NCI-H146 (cell line): ENCODE measurements at places on chromosomes 12 and 14.

DNA sequence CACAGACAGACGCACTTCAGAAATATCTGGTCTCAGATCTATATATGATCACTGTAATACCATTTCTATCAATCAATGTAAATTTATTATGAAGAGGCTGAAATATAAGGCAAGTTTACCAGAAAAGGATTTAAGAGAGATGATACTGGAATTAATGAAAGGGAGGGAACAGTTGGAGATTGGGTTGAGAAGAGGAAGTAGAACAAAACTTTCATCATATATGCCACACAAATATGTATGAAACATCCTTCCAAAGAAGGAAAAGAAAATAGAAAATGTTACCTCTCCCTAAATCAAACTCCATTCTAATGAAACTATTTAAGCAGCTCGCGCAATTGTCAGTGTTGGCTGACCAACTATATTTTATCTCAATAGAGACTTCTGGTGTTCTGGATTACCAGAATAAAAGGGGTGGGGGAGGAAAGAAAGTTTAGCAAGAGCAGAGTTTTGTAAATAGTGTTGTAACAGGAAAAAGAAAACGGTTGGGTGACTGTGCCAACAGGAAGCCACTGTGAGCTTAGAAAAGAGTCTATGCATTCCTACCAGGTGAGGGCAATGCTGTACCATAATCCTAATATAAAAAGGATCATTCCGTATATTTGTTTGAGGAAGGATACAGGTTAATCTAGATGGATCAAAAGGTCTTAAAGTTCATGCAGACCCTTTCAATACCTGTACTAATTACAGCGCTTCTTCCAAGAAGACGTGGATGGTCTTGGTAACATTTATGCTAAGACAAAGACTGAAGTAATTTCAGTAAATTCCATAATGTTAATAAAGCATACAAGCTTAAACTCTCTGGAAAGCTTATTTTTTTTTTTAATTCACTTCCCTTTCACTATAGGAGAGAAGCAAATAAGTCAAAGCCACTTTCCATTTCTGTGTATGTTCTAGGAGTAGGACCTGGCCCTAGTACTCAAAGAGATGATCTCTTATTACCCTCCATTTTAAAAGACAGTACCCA, 14.5 kb upstream of the LLPH start:
- DNase-seq, result no peak

DNA sequence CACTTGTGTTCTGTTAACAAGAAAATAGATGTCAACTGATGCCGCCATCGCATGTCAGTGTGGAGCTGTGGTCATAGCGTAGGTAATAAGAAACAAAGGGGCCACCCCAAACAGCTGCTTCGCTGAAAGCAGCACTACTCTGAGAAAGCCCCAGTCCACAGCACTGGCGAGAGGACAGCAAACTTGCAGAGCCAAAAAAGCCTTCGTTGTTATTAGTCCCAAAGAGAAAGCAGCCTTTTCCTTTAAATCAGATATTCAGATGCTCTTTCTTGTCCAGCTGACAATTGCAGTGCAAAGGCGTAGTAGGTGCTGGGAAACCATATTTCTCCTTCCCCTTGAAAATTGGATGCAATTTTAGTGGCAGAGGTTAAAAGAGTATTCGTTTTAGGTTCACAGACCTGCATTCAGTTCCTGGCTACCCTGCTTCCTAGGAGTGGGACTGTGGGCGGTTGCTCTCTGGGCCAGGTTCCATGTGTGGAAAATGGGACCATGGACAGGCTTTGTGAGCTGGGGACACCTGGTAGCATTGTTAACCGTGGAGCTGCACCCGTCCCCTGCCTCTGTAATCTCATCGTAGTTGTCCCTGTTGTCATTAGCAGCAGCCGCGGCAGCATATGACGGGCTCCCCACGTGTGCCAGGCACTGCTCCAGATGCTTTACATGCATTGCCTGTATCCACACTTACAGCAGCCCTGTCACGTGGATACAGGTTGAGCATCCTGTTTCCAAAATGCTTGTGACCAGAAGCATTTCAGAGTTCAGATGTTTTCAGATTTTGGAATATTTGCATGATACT, 54.2 kb downstream of the ELK3 start:
- no peak for DNase-seq

DNA sequence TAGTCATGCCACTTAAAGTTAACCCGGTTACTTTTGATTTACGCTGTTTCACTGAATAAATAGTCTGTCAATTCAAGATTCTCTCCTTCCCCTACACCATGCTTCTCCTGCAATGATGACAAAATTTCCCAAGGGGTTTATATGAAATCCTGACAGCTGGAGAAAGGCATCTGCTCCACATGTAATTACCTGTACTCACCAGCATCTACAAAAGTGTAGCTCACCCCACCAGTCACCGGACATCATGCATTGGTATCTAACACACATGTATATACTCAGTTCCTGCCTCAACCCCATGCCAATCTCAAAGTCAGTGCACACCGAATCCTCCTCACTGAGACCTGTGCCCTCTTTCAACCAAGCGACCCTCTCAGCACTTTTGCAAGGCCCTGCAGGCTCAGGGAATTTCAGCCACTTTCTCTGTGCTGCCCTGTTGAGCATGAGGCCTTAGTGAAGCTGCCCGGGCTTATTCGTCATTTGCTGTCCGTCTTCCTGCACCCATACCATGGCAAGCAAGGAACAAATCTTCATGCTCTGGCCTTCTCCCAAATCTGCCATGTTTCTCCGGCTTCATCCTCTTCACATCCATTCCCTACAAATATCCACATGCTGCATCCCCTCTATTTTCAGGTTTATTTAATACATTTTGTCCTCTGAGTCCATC, 131.6 kb downstream of the SEC23A start:
- DNase-seq, result no peak

DNA sequence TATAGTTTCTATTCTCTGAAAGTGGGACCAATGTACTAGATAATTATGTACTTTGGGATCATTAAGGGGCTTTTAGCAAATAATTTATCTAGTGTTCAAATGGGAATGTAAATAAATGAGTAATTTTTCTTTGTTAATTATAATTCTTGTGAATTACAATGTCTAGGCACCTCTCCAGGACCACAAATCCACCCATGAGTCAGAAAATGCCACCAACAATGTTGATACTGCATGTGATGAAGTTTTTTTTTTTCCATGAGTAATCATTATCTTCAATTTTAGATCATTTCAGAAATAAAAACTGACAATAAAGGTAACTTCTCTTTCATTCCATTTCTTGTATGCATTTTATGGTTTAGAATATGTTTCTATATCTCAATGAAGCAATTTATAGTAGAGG, 470.3 kb downstream of the VRK1 start:
- DNase-seq, result no peak

DNA sequence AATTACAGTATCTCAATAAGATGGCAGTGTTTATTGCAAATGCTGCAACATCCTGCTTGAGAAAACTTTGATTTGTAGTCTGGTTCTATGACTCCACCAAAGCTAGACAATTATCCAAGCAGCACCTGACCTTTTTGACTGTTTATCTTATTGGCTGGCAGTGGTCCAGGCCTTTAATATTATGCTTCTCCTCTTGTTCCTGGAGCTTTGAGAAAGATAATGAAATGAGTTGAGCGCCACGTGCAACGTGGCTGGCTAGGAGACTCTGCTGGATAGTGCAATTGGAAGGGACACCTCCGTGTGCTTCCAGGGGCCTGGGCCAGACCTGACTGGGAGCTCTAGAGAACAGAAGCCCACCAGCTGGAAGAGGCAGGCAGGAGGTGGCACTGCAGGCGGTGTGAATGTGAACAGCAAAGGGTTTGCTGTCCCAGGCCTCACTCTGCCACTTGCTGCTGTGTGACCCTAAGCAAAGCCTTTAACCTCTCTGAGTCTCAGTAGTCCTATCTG, 349.3 kb downstream of the CACNA1C start:
- DNase-seq, result no peak

DNA sequence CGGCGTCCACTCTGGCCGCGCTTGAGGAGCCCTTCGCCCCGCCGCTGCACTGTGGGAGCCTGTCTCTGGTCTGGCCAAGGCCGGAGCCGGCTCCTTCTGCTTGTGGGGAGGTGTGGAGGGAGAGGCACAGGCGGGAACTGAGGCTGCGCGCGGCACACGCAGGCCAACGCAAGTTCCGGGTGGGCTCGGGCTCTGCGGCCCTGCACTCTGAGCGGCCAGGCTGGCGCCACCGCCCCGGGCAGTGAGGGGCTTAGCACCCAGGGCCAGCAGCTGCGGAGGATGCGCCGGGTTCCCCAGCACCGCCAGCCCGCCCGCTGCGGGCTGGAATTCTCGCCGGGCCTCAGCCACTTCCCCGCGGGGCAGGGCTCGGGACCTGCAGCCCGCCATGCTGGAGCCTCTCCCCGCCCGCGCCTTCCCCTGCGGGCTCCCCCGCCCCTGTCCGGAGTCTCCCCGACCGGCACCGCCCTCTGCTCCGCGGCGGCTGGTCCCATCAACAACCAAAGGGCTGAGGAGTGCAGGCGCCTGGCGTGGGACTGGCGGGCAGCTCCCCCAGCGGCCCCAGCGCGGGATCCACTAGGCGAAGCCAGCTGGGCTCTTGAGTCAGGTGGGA, 921.2 kb upstream of the FOXG1 start:
- DNase-seq, result no peak

- DNase-seq, result peak; percentile 56
These were observed 62.7 kb downstream of the GALNT4 start for GRCh38 chr12:89461649-89462612.

DNA sequence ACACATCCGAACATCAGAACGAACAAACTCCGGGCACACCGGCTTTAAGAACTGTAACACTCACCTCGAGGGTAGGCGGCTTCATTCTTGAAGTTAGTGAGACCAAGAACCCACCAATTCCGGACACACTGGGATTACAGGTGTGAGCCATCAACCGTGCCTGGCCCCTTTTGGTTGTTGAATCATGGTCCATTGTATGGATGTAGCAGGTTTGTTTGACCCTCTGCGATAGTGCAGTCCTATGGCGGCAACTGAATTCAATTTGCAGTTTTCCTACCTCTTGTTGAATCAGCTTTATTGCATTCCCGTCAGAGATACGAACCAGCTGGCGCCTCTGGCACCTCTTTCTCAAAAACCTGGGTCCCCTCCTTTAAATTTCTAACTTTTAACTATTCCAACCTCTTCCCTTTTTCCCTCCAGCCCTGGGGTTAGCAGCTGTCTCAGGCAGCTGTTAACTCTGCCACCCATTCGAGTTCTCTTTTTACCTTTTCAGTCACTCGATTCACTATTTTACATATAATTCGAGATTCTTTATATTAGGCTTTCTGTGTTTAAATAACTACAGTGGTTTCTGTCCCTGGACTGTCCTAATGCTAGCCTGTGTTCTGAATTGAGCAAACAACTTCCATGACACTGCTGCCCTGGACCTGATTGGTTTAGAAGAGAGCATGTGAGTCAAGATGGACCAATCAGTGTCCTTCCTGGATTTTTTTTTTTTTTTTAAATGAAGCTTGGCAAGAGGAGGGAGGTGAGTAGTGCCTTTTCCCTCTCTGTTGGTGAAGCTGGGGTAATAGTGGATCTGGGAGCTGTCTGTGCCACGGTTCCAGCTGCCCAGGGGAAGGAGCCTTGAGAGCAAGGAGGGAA, 261.5 kb downstream of the PCNX1 start:
- DNase-seq, result peak; percentile 61
